Mesothelial cell of epicardium (in vitro differentiated cells): ENCODE measurements at places on chromosomes 11 and 22. TPM values are rescaled to one million over a fixed set of nuclear protein-coding genes. Genes with fewer than 3 reads are reported as not detected.

CLTCL1 gene
- total RNA-seq = 4.4 to 5.9 TPM (median 4.7 TPM) in 3 replicates

FOSL1 gene
- total RNA-seq = 2.7 to 4.3 TPM (median 3.1 TPM) in 3 replicates

OR4D5 gene
- total RNA-seq = not detected in 3 replicates

MMP13 gene
- total RNA-seq = not detected in 3 replicates

PTPRCAP gene
- total RNA-seq = 1.4 to 1.8 TPM (median 1.6 TPM) in 3 replicates

OPCML gene
- 2.6 to 3.3 TPM (median 3.0 TPM) in 3 replicates for total RNA-seq

LRRC74B gene
- total RNA-seq = 0.18 TPM in 1 of 3 replicates, not detected in the others

C22orf31 gene
- 0.44 to 0.45 TPM in 2 of 3 replicates, not detected in the other for total RNA-seq

GAB4 gene
- total RNA-seq = not detected in 3 replicates

ANKK1 gene
- 2.1 to 2.8 TPM (median 2.4 TPM) in 3 replicates for total RNA-seq

ANO9 gene
- total RNA-seq = 29.7 to 32.3 TPM (median 30.6 TPM) in 3 replicates

OR52I1 gene
- not detected in 3 replicates for total RNA-seq

C1QTNF4 gene
- total RNA-seq = 4.7 to 5.6 TPM (median 4.7 TPM) in 3 replicates

PARVB gene
- total RNA-seq = 21.7 to 23.3 TPM (median 22.1 TPM) in 3 replicates

TP53AIP1 gene
- total RNA-seq = 0.45 to 0.68 TPM (median 0.47 TPM) in 3 replicates

DLAT gene
- 23.8 to 26.5 TPM (median 25.0 TPM) in 3 replicates for total RNA-seq

CDC42BPG gene
- total RNA-seq = 24.6 to 30.1 TPM (median 25.0 TPM) in 3 replicates

OR51I1 gene
- 0.50 to 0.93 TPM (median 0.63 TPM) in 3 replicates for total RNA-seq

NXPE4 gene
- not detected in 3 replicates for total RNA-seq

SLC37A2 gene
- total RNA-seq = 0.47 to 0.54 TPM (median 0.51 TPM) in 3 replicates

SLC22A8 gene
- not detected in 3 replicates for total RNA-seq

WDR74 gene
- 59.3 to 63.7 TPM (median 62.1 TPM) in 3 replicates for total RNA-seq

NTM gene
- 3.9 to 6.2 TPM (median 5.1 TPM) in 3 replicates for total RNA-seq

SNX15 gene
- total RNA-seq = 19.2 to 21.0 TPM (median 20.8 TPM) in 3 replicates

CDC42EP1 gene
- 38.5 to 39.1 TPM (median 38.8 TPM) in 3 replicates for total RNA-seq

CCT8L2 gene
- total RNA-seq = not detected in 3 replicates

OR8U1 gene
- not detected in 3 replicates for total RNA-seq

LBHD1 gene
- total RNA-seq = 8.3 to 11.6 TPM (median 9.8 TPM) in 3 replicates

PGR gene
- 0.02 to 0.29 TPM in 2 of 3 replicates, not detected in the other for total RNA-seq

APOL6 gene
- 1.1 to 1.2 TPM (median 1.2 TPM) in 3 replicates for total RNA-seq

OR8D1 gene
- not detected in 3 replicates for total RNA-seq

OR8G5 gene
- not detected in 3 replicates for total RNA-seq

OR5A1 gene
- total RNA-seq = not detected in 3 replicates

CD3G gene
- not detected in 3 replicates for total RNA-seq

CCDC188 gene
- total RNA-seq = not detected in 3 replicates

KRTAP5-4 gene
- total RNA-seq = not detected in 3 replicates

ZNF70 gene
- total RNA-seq = 17.8 to 18.7 TPM (median 18.2 TPM) in 3 replicates

ZNF214 gene
- total RNA-seq = 6.2 to 7.4 TPM (median 6.5 TPM) in 3 replicates

DNAJB7 gene
- total RNA-seq = not detected in 3 replicates

KLHL35 gene
- total RNA-seq = 0.38 to 0.67 TPM (median 0.59 TPM) in 3 replicates

PLEKHA7 gene
- total RNA-seq = 23.9 to 30.5 TPM (median 30.5 TPM) in 3 replicates

SCGB1D2 gene
- not detected in 3 replicates for total RNA-seq

PRG3 gene
- total RNA-seq = not detected in 3 replicates
